ENCODE measurements at places on chromosomes 7 and 10.

DNA sequence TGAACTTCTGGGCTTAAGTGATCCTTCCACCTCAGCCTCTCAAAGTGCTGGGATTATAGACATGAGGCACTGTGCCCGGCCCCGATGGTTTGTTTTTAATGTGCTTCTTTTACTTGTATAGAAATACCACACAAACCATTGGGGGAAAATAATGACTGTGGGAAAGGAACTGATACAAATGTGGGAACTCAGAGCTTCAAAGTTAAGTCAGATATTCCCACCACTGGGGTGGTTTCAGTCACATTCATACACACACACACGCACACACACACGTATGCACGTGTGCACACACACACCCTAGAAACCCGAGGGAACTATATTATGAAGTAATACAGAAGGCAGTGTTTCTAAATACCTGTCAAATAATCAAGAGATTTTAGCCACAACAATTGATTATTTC lies 17.0 kb downstream of the CPA4 start:
- DNase-seq = no peak

DNA sequence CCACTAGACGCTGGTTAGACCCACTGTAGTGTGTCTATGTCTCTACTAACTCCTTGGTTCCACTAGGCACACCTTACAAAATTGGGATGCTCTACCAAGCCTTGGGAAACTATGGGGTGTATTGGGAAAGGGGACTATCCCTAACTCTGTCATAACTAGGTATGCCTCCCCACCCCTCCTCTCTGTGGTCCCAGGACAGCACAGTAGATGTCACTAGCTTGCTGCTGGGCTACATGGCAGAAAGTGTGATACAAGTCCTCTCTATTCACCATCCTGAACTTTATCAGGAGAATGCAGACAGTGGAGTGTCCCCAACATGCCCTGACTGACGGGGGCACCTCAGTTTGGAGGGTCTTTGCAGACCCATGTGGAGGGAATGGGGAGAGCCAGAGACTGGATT lies 30.3 kb upstream of the TMEM273 start:
- DNase-seq = no peak

- no peak for DNase-seq
Measured at GRCh38 chr10:61478621-61479312, 25.6 kb upstream of the TMEM26 start.

DNA sequence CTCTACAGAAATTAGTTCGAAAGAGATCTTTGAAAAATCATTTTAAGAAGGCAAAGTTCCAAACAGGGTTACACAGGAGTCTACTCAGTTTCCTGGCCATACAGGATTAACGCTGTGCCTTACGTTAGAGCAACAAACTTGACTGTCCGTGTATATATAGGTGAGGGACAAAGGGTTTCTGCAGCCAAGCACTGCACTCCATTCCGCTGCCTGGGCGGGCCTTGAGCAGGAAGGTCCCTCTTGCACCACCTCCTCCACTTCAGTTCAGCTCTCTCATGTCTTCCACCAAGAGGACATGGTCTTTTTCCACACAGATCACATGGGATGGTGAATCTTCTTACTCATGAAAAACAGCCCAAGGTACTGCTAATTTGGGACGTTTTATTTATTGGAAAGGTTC lies 43.2 kb downstream of the MCMBP start:
- no peak for DNase-seq

- no peak for DNase-seq
Measured at GRCh38 chr7:101094791-101095375, 9.6 kb downstream of the TRIM56 start.

- no peak for DNase-seq
Measured at GRCh38 chr10:49761789-49762565, at the start of gene OGDHL. OGDHL (minus strand) TSS chr10:49762323; CDS start chr10:49758592, 3,731 bp downstream.

GRCh38 chr7:40324914-40325313 lies 190.1 kb downstream of the SUGCT start:
- DNase-seq = no peak

DNA sequence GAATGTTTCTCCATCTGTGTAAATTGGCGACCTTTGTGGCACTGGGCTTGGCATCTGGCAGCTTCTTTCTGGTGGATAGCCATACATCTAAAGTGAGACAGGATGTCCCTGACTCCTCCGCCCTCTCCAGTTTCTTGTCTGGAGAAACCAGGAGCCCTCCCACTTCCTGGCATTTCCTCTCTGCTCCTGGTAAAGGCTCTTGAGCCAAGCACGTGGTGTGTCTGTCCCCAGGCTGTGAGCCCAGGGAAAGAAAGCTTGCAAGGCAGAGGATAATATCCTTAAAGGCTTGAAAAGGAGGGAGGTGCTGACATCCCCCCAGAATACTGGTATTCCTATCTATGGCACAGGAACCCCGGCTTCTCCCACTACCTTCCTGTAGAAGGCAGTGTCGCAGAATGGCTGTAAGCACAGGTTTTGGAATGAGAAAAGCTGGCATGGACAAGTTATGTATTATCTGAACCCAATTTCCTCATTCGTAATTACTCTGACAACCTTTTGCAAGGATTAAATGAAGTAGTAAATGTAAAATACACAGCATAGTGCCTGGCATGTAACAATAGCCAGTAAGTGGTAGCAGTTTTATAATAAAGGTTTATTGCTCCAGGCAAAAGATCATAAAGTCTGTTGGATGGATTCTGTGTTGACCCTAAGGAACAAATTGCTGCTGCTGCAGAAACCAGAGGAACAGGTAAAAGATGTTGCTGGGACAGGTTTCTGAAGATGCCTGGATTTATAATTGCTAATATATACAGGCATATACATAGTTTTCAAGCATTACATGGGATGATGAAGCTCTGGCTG lies 11.8 kb upstream of the ACSL5 start:
- no peak for DNase-seq

DNA sequence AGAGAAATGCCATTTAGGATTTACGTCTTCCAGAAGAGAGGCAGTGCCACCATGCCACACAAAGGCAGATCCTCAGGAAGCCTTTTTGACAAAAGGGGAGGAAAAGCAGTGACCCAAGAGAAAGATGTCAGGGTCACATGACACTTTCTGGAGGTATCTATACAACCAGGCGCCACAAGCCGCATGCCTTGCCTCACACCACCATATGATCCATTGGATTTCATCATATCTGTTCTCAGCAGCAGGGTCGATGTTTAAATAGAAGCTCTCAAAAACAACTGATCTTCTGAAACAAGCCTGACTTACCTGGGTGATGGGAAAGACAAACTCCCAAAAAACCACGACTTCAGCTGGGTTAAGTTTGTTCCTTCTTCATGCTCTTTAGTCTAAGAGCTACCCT lies 52.5 kb upstream of the UNC5B start:
- no peak for DNase-seq

DNA sequence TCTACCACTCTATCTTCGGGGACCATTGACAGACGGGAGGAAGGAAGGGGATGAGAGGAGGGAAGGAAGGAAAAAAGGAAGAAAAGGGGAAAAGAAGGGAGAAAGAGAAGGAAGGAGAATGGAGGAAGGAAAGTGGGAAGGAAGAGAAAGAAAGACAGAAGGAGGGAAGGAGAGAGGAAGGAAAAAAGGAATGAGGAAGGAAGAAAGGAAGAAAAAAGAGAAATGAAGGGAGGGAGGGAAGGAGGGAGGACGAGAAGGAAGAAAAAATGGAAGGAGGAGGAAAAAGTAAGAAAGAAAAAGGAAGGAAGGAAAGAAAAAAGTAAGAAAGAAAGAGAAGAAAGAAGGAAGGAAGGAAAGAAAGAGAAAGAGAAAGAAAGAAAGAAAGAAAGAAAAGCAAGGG lies 128.9 kb downstream of the ADARB2 start:
- no peak for DNase-seq

DNA sequence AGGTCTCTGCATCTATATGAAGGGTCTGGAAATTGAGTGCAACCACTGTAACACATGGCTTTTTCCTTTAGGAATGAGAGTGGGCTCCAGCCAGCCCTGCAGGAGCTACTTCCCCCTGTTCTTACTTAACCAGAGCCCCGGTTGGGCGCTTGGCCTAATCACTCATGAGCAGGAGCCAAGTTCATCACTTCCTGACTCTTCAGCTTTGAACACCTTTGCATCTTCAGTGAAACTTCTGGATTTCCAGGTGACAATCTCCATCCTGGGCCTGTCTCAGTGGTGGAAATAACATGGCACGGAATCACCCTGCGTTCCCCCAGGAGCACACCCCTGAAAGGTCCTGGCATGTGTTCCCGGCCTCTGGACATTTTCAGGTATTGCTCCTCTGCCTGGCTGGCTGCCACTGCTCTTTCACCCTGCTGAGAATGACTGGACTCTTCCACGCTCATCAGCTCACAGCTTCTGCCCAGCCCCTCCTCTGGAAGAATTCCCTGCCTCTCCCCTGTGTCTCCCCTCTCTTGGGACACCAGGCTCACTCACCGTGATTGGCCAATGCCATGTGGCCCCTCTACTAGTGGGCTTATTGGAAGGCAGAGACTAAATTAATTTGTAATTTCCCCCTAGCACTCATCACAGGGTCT lies 229.1 kb upstream of the GRB10 start:
- no peak for DNase-seq

DNA sequence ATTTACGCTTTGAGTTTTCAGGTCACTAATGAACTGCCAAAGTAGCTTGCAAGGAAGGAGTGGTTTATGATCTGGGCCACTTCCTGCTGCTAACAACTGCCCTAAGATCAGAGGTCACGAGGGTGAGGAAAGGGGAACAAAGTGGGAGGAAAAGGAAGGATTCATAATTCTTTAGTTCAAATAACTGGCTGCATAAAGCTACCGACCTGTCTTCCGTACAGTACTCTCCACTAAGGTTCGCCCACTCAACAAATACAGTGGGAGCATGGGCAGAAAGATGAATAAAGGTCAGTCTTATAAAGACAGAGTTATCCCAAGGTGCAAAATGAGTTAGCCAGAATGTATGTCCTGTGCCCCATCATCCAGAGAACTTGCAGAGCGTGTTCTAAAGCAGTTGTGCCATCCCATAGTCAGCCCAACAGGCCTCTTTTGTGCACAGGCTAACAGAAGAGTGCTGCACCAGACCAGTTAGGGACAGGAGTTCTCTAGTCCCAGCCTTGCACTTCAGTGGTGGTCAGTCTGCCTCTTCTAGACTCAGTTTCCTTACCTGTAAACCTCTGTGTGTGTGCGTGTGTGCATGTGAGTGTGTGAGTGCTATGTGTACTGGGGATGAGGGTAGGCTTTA lies 65.9 kb downstream of the CREB3L2 start:
- no peak for DNase-seq

- DNase-seq = no peak
Measured at GRCh38 chr7:17040716-17041115, 158.9 kb upstream of the AGR3 start.

DNA sequence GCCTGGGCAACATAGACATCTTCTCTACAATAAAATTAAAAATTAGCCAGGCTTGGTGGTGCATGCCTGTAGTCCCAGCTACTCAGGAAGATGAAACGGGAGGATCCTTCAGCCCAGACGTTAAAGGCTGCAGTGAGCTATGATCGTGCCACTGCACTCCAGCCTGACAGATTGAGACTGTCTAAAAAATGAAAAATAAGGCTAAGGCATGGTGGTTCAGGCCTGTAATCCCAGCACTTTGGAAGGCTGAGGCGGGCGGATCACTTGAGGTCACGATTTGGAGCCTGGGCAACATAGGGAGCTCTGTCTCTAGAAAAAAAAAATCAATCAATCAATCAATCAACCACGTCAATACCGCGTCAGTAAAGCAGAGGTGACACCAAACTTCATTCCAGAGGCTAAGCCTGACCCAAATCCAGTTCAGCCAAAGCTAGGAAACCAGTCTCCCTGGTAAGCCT lies 31.1 kb downstream of the MRPS24 start:
- no peak for DNase-seq

- DNase-seq = no peak
Measured at GRCh38 chr10:101000915-101001658, 1.5 kb downstream of the LZTS2 start.

All from T-helper 9 cell (primary cell).